ENCODE measurements at places on chromosomes 3 and 15.

DNA sequence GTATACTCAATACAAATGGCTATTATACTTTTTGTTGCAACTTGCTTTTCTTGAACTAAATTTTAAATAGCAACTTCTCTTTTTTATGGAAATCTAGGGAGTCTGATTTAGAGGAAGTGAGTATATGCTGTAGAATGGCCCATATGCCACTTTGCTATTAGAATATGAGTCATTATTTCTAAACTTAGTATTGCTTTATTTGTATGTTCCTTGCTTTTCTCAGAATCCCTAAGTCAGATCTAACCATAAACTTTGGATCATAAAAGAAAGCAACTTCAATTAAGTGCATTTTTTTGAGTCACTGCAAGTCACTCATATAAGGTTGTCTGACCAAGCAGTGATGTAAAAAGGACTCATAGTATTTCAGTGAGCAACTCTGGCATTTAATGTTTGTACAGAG lies 17.5 kb upstream of the SPTSSB start:
- no peak for DNase-seq

GRCh38 chr3:178384321-178385230 lies 151.7 kb upstream of the KCNMB2 start:
- no peak for DNase-seq

- DNase-seq: no peak
These were observed 24.2 kb upstream of the CA12 start for GRCh38 chr15:63405683-63406390.

DNA sequence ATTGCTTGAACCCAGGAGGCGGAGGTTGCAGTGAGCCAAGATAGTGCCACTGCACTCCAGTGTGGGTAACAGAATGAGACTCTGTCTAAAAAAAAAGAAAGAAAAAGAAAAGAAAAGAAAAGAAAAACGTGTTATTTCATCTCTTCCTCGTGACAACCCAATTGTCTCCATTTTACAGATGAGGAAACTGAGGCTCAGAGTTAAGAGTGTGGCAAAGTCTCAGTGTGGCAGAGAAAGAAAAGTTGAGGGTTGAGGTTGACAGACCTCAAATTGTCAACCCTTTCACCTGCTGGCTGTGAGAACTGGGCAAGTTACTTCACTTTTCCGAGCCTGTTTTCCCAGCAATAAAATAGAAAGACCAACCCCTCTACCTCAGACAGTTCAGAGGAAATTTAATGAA lies 59.6 kb downstream of the TM4SF4 start:
- no peak for DNase-seq

DNA sequence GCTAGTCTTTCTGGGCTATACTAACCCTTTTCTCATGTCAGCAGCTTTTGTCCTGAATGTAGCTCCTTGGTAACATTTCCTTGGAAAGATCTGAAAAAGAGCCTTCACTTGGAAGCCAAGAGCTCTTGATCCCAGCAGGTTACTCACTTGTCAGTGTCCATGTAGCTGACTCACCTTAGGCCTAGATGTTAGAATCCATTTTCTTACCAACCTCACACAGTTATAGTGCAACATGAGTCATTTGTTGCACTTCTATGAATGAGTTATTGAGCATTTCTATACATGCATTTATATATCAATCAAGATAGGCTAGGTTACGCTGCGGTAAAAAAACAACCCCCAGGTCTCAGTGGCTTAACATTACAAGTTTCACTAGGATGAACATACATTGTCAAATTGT lies 106.8 kb upstream of the SLC7A14 start:
- DNase-seq: no peak

DNA sequence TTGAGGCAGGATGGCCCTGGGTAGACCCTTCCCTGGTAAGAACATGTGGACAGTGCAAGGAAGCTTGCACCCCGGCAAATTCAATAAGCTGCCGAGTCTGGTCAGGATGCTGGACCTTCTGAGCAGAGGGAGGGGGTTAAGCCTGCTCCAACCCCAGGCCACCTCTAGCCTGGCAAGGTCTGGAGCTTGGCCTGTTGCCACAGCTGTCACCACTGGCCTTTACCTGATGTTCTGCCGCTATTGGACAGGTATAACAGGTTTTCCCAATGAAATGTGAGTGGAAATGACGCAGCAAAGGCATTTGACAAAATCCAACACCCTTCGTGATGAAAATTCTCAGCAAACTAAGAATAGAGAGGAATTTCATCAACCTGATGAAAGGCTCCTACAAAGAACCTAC lies 699 bp upstream of the MESP1 start:
- no peak for DNase-seq

DNA sequence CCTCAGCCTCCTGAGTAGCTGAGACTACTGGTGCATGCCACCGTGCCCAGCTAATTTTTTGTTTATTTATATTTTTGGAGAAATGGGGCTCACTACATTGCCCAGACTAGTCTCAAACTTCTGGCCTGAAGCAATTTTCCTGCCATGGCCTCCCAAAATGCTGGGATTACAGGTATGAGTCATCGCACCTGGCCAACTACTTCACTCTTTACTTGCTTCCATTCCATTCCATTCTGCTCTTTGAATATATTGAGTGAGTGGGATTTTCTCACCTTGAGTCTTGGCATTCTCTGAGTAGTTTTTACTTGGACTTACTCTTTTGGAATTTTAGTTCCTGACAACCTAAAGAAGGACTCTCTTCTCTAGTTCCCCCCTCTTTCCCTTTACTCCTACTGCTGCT lies 93.8 kb upstream of the UNC13C start:
- DNase-seq: no peak

DNA sequence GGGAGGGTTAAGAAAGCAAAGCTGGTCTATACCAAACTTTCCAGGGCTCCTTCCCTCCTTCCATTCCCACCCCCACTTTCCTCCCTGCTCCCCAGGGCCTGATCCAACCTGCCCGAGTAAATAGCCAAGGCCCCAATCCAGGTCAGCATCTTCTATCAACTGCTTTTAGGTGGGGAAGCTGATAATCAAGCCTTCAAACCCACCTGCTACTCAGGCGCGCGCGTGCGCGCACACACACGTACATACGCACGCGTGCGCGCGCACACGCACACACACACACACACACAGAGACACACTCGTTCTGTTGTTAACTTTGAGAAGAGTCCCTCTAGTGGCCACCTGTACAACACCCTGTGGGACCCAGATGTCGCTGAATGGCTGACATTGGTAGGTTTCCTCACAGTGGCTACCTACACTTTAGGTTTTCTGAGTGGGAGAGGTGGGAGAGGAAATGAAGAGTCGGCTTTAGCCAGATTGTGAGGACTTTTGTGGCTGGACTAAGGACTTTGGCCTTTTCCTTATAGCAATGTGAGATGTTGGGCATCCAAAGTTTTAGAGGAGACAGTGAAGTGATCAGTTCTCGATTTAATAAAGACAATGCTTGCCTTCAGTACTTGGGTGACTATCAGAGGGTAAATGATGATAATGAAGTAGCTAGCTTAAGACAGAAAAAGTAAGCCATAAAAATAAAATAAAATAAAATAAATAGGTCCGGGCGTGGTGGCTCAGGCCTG lies 179.9 kb upstream of the C2CD4B start:
- peak; percentile 23 for DNase-seq

- DNase-seq: no peak
These were observed 66.5 kb upstream of the EIF1B start for GRCh38 chr3:40243056-40243455.

- no peak for DNase-seq
These were observed 219.8 kb upstream of the TOPAZ1 start for GRCh38 chr3:44021651-44022594.

GRCh38 chr15:69498987-69499386 lies 46.4 kb downstream of the RPLP1 start:
- no peak for DNase-seq

GRCh38 chr3:146343551-146343950 lies 92.6 kb upstream of the PLSCR4 start:
- no peak for DNase-seq

GRCh38 chr3:135057996-135058395 lies 262.9 kb downstream of the EPHB1 start:
- DNase-seq: no peak

DNA sequence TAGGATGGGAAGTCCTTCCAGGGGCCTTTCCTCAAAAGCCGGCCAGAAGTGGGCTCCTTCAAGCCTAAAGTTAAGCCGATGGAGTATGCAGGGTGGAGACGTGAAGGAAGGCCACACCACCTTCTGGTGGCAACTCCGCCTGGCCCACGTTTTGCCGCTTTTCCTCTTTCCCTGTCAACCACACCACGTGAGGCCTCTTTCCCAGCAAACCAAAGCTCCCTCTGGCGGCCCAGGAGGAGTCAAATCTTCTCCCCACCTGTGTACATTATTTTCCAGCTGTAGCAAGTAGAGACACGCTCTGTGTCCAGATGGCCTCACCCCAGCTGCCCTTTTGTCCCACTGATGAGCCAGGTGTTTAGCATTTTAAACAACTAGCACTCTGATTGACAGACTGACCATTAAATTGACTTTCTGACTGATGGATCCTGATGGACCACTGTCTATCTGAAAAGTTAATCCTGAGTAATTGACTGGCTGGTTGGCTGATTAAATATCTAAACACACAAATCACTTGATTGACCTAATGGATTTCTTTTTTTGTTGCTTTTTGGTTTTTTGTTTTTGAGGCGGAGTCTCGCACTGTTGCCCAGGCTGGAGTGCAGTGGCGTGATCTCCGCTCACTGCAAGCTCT lies 59.6 kb upstream of the ZBTB38 start:
- DNase-seq: no peak

DNA sequence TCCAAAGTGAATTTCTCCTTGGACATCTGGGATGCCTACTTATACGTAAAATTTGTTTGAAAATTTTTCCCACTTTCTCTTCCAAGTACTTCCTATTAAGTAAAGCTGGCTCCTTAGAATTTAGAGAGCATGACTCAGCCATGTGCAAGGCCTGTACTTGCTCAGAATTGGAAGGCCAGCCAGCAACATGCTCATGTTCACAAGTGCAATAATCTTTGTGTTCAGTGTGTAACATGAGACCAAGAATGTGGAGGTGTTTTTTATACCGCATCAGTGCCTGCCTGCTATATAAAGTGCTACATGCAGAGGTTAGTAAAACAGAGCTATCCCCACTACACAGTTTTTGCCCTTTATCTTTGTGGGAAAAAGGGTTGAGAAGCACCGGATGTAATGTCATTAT lies 151.9 kb upstream of the FEZF2 start:
- DNase-seq: no peak

DNA sequence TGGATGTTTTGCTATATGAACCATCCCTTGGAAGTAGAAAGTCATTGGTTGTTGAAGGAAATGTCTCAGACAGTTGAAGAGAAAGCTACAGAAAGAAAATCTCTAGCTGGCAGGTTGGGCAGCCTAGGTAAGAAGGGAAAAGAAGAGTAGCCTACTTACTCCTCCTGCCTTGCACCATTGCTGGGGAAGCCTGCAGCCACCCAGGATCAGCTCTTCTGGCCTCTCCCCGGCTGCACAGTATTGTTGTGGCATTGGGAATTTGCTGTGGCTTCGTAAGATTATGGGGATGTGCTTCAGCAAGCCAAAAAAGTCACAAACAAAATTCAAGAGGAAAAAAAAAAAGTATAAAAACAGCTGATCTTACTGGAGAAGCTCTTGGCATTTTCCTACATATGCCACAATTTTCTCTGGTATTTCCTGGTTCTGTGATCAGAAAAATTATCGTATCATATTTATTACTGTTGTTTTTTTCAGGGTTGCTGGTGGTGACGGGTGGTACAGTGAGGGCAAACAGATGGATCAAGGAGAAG lies 154.2 kb downstream of the TIGIT start:
- DNase-seq: no peak

DNA sequence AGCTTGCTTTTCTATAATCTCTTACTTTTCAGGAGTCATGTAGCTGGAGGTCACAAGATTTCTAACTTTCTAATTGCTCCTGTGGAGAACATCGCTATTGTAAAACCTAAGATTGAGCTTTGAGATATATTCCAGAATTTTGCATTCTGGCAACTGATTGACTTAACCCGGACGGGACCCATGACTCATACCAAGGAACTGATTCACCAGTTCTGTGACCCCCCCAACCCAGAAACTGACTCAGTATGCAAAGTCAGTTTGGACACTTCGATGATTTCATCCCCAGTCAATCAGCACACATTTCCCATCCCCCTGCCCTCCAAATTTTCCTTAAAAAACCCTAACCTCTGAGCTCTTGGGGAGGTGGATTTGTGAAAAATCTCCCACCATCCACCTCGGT lies 396.5 kb upstream of the GBE1 start:
- DNase-seq: no peak

DNA sequence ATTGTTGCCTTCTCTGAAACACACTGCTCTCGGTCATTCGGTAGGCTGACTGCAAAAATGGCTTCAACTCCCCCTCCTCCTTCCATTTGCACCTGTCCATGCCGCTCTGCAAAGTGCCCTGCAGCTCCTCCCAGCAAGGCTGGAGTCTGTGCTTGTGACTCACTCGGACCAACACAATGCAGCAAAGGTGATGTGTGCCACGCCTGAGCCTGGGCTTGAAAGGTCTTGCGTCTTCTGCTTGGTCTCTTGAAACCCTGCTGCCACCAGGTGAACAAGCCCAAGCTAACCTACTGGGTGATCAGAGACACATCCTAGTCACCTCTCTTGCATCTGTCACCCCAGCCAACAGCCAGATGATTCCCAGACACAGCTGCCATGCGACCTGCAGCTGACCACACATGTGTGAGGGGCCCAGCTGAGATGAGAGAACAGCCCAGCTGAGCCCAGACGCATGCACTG lies 71.1 kb downstream of the MGLL start:
- DNase-seq: no peak

DNA sequence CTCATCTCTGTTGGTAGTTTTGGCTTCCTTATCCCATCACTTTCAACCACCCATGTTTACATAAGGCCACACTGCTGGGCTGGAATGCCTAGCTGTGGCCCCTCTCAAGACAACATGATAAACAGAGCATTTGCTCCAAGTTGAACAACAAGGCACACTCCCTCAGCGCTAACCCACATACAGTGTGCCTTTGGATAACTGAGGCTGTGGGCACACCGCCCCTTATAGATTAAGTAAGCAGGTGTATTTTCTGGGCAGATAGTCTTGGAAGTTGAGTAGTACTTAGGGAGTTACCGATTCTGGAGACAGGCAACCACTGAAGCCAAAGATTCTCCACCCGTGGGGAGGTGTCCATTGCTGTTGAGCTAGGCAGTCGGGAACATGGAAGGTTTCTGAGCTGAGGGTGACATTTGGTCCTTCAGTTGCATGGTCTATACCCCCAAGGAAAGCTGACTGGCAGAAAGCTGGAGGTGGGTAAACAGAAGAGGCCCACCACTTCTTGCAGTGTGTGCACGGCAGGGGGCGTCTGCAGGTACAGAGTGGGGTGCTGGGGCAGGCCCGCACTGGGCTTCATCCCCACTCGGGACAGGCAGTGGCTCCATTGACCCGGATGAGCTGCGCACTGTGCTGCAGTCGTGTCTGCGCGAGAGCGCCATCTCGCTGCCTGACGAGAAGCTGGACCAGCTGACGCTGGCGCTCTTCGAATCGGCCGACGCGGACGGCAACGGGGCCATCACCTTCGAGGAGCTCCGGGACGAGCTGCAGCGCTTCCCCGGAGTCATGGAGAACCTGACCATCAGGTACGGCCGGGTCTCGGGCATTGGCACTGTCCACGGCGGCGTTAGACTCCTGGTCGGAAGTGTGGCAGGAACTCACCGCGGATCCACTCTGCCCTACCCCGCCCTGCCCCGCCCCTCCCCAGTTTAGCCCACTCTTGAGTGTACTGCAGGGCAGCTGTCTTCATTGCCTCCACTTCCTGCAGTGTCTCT lies 16.8 kb downstream of the NOX5 start:
- DNase-seq: peak; percentile 34
